A172 (cell line): ENCODE measurements at places on chromosomes 3 and 15.

- DNase-seq: no peak
Measured at GRCh38 chr3:33644582-33644981, 73.5 kb downstream of the CLASP2 start.

GRCh38 chr3:108106449-108106848, 15.6 kb upstream of the CD47 start:
- DNase-seq: no peak

- DNase-seq: no peak
Measured at GRCh38 chr15:93610944-93611343, 521.9 kb upstream of the RGMA start.

GRCh38 chr15:98804057-98804380, 155.7 kb downstream of the IGF1R start:
- no peak for DNase-seq

GRCh38 chr3:128709506-128710210, 16.3 kb upstream of the RAB7A start:
- no peak for DNase-seq

DNA sequence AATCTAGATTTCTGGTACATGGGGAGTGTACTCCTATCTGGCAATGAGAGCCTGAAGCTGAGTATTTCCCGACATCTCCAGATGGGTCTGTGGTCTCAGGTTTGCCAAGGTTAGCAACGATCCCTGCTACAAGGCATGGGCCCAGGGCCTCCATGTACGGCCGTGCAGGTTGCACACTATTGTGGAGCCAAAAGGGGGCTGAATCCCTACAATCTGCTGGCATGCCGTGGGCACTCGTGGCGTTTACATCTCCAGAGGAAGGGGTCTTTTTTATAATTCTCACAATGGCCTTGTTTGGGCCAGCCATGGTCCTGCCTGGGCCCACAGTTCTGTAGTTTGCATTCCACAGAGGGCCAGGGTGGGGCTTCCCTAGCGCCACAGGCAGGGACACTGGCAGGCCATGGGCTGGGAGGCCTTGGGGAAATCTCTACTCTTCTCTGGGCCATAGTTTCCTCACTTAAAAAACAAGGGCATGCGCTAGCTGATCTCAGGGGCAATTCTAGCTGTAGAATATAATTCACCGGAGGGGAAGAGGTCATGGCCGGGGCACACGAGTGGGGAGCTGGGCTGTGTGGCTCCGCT, 68.9 kb upstream of the TLE3 start:
- DNase-seq: no peak

DNA sequence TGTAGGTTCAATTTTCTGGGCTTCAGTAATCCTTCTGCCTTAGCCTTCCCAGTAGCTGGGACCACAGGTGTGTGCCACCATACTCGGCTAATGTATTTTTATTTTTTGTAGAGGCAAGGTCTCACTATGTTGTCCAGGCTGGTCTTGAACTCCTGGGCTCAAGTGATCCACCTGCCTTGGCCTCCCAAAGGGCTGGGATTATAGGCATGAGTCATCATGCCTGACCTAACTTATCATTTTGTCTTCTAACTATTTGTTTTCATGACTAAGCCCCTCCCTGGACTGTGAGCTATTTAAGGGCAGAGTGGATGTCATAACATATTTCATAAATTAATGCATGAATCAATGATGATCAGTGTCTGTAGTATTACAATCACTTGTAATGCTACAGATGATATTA, 56.1 kb upstream of the PIAS1 start:
- DNase-seq: peak; percentile 39

DNA sequence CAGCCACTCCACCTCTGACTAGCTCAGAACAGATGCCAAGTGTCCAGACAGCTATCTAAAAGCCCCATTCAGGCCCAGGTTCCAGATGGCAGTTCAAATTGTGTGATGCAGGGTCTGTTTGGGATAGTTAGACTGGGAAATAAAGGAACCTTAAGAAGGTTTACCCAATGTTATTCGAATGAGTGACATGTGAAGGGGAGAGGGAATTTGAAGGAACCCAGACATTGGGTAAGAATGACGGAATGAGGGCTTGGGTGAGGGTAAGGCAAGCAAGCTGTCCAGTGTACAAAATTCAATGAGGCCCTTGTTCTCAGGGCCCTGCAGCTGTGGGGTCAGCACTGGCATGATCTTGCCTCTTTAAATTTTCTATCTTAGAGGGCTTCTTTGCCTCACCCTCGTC, 34.1 kb downstream of the ATP13A5 start:
- DNase-seq: no peak
